ENCODE measurements at places on chromosomes 11 and 22.

- DNase-seq: no peak
Observed at GRCh38 chr11:2462543-2462985, 17.8 kb downstream of the KCNQ1 start.

DNA sequence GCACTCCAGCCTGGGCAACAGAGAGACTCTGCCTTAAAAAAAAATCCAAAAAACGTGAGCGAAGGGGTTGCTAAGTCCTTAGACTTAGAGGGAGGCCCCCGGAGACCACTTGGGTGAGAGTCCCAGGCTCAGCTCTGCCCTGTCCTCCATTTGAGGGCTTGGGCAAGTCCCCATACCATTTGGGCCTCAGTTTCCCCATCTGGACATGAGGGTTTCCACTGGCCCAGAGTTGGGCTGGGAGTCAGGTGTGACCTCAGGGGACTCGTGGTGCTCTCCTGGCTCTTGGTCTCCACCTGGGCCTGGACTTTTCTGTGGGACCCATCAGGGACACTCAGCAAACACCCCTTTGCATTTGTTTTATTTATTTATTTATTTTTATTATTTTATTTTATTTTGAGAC is 35.2 kb upstream of the CSNK1E start:
- DNase-seq: no peak

DNA sequence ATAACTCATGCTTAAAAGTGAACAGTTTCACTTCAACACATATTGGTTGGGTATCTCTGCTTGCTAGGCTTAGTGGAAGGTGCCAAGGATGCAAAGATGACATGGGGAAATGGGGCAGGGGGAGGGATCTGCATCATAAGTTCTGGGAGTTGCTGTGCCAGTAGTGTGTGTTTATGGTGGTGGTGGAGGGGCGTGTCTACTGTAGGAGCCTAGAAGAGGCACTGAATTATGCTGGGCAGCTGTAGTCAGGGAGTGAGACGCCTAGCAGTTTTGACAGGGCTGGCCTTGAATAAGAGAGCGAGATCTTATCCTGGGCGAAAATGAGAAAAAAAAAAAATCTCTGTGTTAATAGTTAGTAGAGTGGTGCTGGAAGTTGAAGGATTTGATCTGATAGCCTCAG is 3.0 kb downstream of the ELMOD1 start:
- DNase-seq: no peak

- no peak for DNase-seq
Observed at GRCh38 chr11:44928144-44928543, 22.5 kb downstream of the TP53I11 start.

DNA sequence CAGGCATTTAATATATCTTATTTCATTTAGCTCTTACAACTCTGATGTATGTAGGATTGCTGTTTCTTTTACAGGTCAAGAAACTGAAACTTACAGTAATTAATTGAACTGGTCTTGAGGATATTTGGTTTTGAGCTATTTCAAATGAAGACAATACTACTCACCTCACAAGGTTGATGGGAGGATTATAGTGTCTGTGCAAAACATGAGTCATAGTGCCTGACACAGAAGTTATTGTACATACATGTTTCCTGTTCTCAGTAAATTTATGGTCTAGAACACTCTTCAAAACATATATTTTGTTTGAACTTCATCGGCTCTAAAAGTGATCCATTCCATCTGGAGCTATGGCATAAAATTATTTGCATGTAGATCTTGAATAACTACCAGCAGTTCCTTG is 61.9 kb downstream of the CECR2 start:
- DNase-seq: no peak

GRCh38 chr11:44709281-44709562 is 17.5 kb upstream of the TSPAN18 start:
- DNase-seq: no peak

Measured in GM12878 (cell line).